ENCODE measurements at places on chromosomes 6 and 20.

- DNase-seq: no peak
Measured at GRCh38 chr6:11012976-11013720, 31.0 kb downstream of the ELOVL2 start.

DNA sequence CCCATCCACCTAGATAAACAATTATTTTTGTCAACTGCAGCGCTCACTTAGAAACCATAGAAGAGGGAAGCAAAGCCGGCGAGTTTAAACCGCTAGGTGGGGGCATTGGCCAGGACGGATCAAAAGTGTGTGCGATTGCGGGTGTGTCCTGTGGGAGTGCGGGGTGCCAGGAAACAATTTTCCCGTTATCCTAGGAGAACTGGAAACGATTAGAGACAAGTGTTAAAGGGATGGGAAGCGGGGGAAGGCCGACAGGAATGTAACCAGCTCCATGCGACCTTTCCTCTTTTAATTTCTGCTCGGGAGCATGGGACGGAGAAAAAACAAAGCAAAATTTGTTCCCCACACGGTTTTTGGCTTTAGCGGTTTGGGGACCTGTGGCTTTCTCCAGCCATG, 2.8 kb upstream of the HTR1B start:
- peak; percentile 26 for DNase-seq

GRCh38 chr6:146856296-146856695, 257.5 kb downstream of the ADGB start:
- DNase-seq: no peak

DNA sequence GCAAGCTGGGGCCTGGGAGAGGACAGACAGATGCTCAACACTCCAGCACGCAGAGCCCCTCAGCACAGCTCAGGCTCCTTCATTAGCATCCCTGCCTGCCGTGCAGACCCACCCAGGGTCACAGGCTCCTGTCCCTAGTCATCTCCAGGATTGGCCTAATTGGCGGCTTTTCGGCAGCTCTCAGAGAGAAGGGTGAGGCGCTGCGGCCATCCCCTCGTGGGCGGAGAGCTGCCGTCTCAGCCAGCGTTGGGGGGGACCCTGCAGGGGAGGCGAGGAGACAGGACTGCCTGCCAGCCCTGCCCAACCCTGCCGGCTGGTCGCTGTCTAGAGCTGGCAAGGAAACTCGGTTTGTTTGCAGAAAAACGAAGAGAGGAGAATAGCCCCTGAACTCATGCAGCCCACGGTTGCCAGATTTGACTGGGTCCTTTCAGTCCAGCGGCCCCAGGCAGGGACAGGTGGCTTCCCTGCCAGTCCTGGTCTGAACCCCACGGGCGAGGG, 26.8 kb downstream of the BHLHE23 start:
- DNase-seq: no peak

DNA sequence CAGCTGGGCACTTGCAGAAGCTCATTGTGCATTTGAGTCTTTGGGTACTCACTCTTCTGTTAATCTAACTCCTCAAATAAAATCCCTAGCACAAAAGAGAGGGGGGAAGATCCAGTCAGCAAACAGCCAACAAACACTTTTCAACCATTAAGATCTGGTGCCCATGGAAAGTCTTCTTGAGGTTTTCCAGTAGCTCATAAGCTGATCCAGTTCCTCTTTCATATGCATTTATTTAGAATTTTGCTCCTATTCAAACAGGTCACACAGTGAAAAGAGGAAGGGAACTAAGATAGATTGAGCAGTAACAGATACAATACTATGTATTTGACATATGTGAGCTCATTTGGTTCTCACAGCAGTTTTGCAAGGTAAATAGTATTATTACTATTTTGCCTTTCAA, 38.6 kb downstream of the HLA-DPB1 start:
- no peak for DNase-seq

- peak; percentile 90 for DNase-seq
Measured at GRCh38 chr6:26183581-26184366, 96.5 kb downstream of the HFE start.

DNA sequence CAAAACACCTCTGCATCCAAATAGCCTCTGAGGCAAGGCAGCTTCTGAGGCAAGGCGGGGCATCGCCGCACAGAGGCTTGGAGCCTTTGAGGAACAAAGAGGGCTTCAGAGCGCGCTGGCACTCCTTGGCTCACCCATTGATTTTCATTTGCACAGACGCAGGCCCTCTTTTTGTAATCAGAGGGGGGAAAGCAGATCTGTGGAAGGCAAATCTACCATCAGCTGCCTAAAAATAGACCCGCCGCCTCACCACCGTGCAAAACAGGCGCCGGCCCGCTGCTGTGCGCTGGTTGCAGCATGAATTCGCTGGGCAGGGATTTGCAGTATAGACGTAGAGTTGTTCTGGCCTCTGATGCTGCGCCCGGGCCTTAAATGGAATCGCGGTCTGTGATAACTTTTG, 69.9 kb upstream of the STMND1 start:
- peak; percentile 85 for DNase-seq

DNA sequence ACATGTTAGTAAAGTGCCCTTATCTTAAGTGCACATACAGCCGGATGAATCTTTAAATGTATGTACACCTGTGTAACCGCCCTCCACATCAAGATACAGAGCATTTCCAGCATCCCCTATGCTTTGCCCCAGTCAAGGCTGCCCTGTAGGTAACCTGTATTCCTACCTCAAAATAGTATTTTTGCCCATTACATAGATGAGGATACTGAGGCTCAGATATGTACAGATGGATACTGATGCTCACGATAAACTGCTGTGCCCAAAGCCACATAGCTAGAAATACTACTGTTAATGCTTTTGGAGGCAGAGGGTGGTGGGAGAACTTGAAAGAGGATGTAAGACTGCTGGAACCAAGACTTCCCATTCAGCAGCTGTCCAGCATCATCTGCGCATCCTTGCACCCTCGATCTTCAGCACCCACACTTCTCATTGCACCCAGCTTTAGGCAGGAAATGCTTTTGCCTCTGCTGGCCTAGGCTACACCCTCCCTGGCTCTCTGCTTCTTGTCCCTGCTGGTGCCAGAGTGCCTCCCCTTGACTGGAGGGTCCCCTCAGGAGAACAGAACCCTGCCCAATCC, 27.0 kb upstream of the ZFAND3 start:
- no peak for DNase-seq

- DNase-seq: no peak
Measured at GRCh38 chr6:139647016-139647415, 272.6 kb upstream of the CITED2 start.

DNA sequence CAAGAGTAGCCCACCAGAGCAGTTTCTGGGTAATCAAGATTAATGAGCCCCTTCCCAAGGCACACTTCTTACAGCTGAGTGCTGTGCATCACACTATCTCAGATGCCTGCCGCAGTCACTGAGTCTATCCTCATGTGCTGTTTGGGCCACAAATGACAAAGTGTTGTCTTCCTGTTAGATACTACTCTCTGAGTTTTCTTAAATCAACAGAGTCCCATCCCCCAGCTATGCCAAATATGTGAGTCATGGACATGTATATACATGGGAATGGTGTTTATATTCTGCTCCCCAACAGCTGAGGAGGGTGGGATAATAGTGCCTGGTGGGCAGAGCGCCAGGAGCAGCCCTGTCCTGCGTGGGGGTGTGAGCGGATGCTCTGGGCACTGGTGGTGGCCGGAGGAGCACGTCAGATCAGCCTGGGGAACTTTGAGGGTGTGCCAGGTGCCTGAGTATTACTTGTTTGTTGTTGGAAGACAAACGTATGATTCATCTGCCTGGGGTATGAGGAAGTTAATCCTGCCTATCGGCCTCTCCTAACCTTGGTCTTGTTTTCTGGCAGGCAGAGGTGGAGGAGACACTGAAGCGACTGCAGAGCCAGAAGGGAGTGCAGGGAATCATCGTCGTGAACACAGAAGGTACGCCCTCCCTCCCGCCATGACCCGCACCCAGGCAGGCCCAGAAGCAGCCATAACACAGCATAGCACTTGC, 9.6 kb downstream of the DYNLRB1 start:
- DNase-seq: peak; percentile 70

GRCh38 chr20:63149531-63150192, 66.3 kb downstream of the YTHDF1 start:
- DNase-seq: no peak

GRCh38 chr6:134422426-134423231, 104.7 kb upstream of the SGK1 start:
- DNase-seq: peak; percentile 43

DNA sequence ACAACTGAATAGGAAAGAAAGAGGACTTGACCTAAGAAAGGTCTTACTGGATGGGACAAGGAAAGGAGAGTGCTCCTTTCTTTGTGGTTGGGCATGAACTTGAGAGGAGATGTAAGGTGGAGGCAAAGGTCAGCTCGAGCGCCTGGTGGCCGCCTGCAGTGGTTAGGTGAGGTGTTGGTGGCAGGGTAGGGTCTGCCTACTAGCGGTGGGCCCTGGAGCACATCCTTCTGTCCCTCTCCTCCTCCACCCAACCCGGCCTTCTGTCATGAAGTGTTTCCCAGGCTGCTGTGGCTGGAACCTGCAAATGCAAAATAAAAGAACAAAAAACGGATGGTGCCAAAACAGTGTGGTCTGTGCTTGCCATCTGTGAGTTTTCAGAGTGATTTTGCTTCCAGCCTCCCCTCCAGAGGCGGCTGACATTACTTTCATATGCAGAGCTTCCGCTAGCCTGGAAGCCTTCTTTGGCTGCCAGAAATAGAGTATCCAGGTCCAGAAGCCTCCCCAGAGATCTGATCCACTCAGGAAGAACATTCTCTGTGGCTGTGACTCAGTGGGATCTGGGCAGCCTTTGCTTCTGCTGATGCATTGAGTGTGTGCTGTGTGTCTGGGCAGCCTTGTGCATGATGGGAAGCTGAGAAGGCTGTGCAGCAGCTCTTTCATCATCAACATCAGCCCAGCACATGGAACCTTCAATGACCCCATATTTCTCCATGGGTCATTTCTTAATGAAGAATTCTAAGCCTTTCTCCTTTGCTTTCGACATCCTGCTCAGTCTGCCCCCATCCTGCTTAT, 79.8 kb upstream of the FAM184A start:
- no peak for DNase-seq

- no peak for DNase-seq
Measured at GRCh38 chr6:155628306-155628705, 172.7 kb upstream of the NOX3 start.

DNA sequence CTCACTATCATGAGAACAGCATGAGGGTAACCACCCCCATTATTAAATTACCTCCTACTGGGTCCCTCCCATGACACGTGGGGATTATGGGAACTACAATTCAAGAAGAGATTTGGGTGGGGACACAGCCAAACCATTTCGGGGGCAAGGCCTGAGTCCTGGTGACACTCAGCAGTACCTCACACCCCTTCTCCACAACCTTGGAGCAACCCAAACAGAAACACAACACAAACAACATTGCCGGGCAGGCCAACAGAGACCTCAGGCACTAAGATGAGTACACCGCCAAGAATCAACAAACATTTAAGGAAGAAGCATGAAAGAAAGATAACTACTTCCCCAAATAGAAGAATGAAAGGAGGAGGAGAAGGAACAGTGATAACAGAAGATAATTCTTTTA, 16.9 kb downstream of the MOCS1 start:
- no peak for DNase-seq

GRCh38 chr6:9621276-9621675, 793.6 kb downstream of the TFAP2A start:
- no peak for DNase-seq

DNA sequence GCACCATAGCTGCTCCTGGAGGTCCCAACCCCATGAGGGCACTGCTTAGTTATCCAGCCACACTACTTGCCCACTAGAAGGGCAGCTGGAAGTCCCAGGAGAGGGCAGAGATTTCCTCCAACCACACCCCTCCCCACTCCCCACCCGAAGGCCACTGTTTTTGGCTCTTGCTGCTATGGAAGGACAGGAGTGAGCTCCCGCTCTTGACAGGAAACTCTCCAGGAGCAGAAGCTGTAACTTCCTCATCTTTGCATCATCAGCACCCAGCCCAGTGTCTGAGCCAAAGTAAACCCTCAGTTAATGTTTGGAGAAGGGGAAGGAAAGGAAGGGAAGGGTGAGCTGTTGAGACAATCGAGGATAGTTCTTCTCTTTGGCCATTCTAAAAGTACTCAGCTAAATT, 120.7 kb downstream of the MTFR2 start:
- no peak for DNase-seq

DNA sequence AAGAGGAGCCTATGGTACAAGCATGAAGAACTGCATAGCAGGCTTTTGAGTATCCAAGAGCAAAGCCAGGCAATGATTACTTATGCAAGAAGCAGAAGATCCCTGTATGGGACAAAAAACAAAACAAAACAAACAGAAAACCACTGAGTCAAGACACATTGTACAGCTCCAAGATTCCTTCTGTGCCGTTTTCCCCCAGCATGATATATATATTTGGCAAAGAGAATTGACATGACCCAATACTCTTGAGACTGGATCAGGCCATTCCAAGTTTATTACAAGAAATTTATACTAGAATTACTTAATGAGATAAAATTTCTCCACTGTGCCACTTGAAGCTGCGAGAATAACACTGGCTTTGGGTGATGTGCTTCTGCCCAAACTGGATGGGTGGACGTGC, 65.5 kb downstream of the TRMT11 start:
- DNase-seq: no peak

GRCh38 chr6:16238057-16238962, at the start of gene GMPR:
GMPR (plus strand) TSS chr6:16238587; CDS start chr6:16238694, 107 bp downstream.
- no peak for DNase-seq

DNA sequence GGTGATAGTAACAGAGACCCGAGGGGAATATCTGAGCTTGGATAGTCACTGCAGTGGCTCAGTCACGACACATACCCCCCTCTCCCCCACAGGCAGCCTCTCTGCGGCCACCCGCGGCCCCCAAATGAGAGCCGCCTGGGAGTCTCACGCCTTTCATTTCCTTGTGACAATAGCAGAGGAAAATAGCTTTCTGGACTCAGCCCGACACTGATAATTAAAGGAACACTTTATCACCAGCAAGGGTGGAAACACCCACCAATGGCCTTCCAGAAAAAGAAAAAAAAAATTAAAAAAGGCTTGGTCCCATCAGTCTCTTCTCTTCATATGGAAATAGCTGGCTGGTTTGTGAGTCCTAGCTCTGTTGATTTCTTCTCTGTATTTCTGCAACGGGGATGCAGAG, 35.1 kb upstream of the KCNG1 start:
- no peak for DNase-seq

GRCh38 chr6:4965562-4966389, 38.1 kb downstream of the RPP40 start:
- no peak for DNase-seq

- no peak for DNase-seq
Measured at GRCh38 chr6:9543649-9544048, 871.2 kb downstream of the TFAP2A start.

GRCh38 chr20:16544949-16545348, 28.3 kb downstream of the KIF16B start:
- no peak for DNase-seq

Measured in globus pallidus (tissue), 1 donor.